ENCODE measurements at places on chromosomes 1 and 21. TPM values are rescaled to one million over a fixed set of nuclear protein-coding genes. Genes with fewer than 3 reads are reported as not detected.

KLHDC9 gene
- total RNA-seq = not detected

IKBKE gene
- 48.5 TPM for total RNA-seq

KCNJ6 gene
- not detected for total RNA-seq

TMEM269 gene
- total RNA-seq = 0.42 TPM

GJA9 gene
- not detected for total RNA-seq

SPATA21 gene
- not detected for total RNA-seq
